ENCODE measurements at places on chromosomes 7 and 10.

GRCh38 chr7:84811362-84811761, 375.5 kb downstream of the SEMA3D start:
- no peak for DNase-seq

DNA sequence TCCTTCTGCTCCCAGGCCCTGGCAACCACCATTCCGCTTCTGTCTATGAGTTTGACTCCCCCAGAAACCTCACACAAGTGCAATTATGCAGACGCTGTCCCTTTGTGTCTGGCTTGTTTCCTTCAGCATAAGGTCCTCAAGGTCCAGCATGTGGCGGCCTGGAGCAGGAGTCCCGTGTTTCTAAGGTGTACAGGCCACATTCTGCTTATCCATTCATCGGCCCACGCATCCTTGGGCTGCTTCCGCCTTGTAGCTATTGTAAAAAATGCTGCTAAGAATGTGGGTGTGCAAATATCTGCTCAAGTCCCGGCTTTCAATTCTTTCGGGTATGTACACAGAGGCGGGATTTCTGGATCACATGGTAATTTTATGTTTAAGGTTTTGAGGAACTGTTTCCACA, 38.2 kb downstream of the ESYT2 start:
- DNase-seq: no peak

DNA sequence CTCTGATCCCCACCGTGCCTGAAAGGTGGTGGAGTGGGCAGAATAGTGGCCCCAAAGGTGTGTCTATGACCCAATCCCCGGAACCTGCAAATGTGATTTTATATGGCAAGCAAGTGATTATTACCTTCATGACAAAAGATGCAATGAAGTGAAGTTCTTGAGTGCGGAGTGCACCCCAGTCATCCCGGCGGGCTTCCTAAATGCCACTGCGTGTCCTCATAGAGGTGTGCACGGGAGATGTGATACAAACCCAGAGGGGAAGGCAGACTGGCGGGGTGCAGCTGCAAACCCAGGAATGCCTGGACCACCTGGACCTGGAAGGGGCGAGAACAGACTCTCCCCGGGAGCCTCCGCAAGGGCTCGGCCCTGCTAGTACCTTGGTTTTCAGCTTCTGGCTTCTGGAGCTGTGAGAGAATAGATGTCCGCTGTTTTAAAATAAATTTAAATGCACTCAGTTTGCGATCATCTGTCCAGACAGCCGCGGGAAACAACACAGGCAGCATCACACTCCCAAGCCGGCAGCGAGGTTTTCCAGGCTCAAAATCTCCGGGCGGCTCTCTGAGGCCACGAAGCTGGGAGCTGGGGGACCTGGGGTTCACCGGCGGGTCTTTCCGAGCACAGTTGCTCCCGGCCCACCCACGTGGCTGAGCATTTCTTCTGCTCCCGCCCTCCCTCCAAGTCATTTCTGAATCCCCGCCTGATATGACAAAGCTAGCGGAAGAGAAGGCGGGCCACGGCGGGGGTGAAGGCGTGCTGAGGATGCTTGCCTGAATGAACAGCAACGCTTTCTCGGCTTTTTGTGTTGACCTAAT, 50.4 kb upstream of the EBF3 start:
- no peak for DNase-seq

- DNase-seq: peak; percentile 51
Observed at GRCh38 chr10:88990384-88991160, at the start of gene FAS. Gene FAS (plus strand): TSS chr10:88990798. CDS start chr10:88990877, 79 bp downstream.

- DNase-seq: no peak
Observed at GRCh38 chr7:139455789-139456188, 27.7 kb downstream of the KLRG2 start.

- DNase-seq: no peak
Observed at GRCh38 chr10:75000748-75001321, 110.6 kb upstream of the SAMD8 start.

DNA sequence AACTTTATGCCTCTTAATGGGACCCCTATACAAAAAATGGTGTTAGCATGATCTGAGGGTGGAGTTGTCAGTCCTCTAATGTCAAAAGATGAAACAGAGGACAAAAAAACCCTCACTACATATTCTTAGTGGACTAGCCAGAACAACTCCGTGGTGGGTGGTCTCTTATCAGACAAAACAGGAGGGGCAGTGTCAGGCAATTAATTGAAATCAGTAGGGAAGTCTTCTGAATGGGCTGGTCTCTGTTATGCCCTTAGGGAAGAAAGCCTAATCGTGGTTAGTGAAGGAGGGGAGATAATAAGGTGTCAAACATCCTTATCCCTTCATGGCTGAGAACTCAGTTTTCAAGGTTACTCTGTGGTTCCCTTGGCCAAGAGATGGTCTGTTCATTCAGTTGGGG, 909.4 kb downstream of the GRID1 start:
- no peak for DNase-seq

- DNase-seq: no peak
Observed at GRCh38 chr7:85081392-85081791, 105.5 kb downstream of the SEMA3D start.

DNA sequence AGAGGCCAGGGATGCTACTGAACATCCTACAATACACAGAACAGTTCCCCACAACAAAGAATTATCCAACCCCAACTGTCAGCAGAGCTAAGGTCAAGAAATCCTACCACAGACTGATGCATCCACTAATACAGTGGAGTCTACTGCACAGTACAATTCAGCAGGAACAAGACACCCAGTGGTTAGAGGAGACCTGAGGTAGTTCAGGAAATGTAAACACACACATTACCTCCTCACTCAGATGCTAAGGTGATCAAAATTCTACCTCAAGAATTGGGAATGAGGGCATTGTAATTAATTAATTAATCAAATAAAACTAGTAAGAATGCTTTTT, 91.4 kb downstream of the ZFAND4 start:
- no peak for DNase-seq

DNA sequence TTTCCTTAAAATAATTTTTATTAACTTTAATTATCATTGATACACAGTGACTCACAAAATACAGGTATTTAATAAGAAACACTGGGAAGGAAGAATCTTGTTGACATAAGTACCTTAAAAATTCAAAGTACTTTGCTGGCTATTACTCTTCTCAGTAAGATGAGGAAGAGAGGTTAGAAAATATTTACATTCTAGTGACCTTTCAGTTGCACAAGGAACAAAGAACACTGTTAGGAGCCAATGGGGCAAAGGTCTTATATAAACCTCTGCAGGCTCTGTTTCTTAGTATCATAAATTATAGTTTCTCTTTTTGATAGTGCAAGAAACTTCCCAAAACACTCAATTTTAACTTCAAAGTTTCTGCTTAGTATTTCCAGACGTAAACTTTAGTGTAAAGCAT, 4.8 kb upstream of the TAX1BP1 start:
- DNase-seq: no peak

DNA sequence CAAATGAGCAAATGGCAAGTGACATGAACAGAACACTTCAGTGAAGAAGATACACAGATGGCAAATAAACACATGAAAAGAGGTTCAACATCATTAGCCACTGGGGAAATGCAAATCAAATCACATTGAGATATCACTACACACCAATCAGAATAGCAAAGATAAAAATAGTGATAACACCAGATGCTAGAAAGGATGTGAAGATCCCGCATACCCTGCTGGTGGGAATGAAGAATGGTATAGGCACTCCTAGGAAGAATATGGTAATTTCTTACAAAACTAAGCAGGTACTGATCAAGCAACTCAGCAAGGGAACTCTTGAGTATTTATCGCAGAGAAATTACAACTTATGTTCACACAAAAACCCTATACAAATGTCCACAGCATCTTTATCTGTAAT, 11.2 kb downstream of the LAMB4 start:
- no peak for DNase-seq

GRCh38 chr7:95424716-95425115, 10.1 kb downstream of the PON2 start:
- no peak for DNase-seq

DNA sequence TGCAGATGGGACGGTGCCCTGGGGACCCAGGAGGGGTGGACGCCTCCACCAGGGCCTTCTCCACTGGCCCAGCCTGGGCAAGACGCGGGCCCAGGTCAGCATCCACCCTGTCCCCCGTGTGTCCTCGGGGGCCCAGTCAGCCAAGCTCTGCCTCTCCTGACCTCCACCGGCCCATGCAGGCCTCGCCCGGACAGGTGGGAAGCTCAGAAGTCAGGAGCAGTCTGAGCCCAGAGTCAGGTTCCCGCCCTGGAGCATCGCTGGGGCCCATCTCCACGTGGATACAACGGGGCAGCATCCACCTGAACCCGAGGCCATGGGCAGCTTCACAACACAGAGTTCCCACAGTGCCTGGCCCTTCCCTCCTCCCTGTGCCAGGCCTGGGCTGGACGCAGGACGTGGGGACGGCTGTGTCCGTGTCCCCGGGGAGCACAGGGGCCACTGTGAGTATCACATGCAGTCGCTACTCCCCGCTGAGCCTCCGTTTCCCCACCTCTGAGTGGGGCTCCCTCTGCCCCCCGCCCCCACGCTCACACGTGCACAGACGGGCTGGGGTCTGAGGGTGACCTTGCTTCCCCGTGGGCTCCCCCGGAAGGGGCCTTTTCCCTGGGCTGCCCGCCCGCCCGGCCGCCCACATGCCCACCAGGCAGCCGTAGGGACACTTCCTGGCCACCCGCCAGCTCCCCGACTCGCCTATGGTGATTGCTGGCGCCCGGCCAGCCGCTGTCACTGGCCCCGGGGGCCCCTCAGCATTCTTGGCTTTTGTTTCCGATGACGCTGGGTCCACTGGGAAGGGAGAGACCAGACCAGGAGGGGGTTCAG, 64.3 kb downstream of the PDGFA start:
- DNase-seq: no peak

- DNase-seq: no peak
Observed at GRCh38 chr10:28954211-28954610, 276.9 kb downstream of the BAMBI start.

- no peak for DNase-seq
Observed at GRCh38 chr10:35640474-35640873, 1.6 kb downstream of the FZD8 start.

- no peak for DNase-seq
Observed at GRCh38 chr10:125982260-125982948, 86.0 kb downstream of the FANK1 start.

DNA sequence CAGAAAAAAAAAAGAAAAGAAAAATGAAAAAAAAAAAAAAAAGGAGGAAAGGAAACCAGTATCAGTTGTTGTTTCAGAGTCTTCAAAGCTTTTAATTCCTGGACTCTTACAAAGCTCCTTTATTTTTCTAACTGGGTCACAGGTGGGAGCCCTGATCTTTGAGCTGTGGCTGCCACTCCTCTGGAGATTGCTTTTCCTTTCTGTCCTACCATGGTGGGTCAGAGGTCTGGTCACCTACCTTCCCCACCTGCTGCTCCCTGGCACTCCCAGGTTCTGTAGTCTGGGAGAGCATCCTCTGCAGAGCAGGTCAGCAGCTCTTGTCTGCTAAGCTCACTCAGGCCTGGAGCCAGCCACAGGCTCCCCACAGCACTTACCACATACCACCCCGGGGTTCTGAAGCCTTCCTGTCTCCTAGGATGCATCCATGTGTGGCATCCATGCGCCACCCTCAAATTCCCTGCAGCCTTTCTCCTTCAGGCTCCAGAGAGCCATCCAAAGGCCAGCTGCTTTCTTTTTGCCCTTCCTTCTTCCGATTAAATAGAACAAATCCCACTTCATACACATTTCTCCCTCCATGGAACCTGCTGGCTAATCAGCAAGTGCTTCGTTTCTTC, 73.2 kb upstream of the TPK1 start:
- DNase-seq: no peak

DNA sequence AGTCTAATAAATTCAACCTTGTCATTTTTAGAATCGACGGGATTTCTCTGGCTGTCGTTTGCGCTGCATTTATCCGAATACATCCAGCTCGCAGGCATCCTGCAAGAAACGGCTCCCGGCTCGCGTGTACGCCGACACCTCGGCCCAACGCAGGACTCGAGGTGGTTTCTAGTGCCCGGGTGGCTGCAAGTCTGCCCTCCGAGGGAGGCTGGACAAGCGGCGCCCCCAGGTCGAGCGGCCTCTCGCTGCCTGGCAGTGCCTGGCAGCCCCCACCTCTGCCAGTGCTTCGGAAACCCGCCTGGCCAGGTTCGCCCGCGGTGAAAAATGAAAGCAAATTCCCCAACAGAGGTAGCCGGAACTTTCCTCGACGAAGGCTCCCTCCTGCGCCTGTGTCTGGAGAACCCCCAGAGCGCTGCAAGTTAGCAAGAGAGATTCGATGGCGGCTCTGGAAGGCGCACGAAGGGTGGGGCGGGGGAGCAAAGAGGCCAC, 5.7 kb upstream of the ZNF503 start:
- no peak for DNase-seq

GRCh38 chr7:4842319-4843064, 19.3 kb downstream of the PAPOLB start:
- DNase-seq: no peak

GRCh38 chr7:30764030-30764975, 6.9 kb upstream of the MINDY4 start:
- no peak for DNase-seq

DNA sequence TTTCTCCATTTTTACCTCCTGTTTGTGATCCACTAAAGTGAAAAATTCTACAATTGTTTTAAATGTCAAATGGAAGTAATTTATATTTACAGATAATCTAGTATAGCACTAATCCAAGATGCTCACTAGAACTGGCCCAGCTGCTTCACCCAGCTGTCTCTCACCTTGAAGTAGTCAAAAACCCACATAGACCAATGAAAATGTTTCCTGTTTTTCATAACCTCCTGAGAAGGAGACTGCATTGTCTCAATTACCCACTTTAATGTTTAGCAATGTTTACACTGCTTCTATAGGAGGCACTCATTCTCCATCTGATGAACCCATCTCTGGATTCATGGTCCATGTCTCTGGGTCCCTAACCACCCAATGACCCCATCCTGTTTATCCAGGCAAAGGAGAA, 56.1 kb upstream of the ADO start:
- no peak for DNase-seq

- no peak for DNase-seq
Observed at GRCh38 chr7:134446923-134447322, 12.0 kb downstream of the AKR1B1 start.

DNA sequence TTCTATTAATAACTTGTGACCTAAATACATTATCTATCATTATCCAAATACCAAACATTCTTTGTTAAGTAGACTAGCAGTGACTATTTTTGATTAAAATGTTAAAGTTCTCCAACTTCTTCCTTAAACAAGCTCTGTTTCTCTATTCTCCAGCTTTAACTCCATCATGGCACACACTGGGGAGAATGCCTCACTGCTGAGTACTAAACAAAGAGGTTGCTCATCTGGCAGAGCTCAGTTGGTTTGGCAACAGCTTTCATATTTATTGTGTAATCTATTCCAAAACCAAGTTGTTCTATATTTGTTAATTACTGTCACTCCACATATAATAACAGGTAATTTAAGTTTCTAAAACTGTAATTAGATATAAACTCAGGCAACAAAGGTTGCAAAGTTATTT, 89.6 kb downstream of the USP6NL start:
- no peak for DNase-seq
